ENCODE measurements at places on chromosomes 4 and X.

GRCh38 chr4:158295053-158295452 is 84.8 kb downstream of the TMEM144 start:
- no peak for DNase-seq

- peak; percentile 48 for DNase-seq
Observed at GRCh38 chrX:149570668-149571067, 16.6 kb downstream of the MAGEA9B start.

DNA sequence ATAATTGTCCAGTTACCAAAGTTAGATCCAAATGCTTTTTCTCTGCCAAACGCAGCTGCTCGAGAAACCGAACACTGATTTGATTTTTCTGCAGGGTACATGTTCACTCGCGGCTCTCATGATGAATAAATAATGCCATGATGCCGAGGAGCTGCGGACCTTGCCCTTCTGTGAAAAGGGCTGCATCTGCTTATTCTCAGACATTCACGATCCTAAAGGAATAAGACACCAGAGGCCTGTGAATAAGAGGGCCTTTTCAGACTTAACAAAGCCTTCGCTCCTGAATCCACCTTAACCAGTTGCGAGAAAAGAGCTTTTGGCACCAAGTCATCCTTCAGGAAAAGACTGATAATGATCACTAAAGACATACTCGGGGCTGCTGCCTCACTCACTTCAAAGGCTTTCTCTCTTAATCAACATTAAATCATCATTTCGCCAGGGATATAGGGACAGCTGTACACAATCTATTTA is 147.5 kb downstream of the FBXO8 start:
- DNase-seq, result no peak

- no peak for DNase-seq
Observed at GRCh38 chr4:122710434-122711308, 21.8 kb upstream of the BBS12 start.

DNA sequence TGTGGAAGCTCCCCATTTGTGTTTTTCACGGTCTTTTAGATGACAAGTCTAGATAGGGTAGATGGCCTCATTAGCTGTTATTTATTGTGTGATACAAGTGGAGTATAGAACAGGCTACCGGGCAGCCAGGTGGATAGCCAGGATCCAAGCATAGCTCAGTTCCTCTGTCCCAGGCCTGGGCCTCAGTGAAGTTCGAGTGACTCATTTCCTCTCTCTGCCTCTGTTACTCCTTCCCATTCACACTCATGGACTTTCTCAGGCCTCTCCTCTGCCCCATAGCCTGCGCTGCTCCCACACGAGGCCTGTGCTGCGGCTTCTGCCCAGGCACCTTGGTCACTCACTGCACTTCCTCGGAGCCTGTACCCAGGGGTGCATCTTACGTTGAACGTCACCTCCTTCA is 54.5 kb downstream of the TENM3 start:
- no peak for DNase-seq

Measured in amniotic stem cell (primary cell).